Liver (tissue), 10 donors: ENCODE measurements at places on chromosomes 1 and 21.

- no peak for DNase-seq
These were observed 61.2 kb downstream of the CCDC30 start for GRCh38 chr1:42524330-42524729.

- no peak for DNase-seq
These were observed 132.2 kb downstream of the GLUL start for GRCh38 chr1:182259229-182259872.

DNA sequence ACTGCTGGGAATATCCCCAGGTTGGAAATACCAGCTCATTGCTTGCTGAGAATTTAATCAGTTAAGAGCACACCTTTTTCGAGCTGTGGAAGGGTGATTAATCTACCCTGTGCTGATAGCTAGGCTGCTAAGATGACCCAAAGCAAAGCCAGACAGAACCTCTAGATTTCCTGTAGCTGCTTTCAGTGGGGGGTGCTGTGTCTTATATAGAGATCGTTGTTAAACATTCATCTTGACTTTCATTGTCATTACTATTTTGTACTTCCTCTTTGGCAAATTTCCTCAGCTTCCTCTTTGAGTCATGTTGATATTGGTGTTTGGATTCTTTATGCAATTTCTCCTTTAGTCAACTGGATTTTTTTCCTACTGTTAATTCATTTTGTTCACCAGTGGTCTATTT is 155.3 kb downstream of the DISC1 start:
- DNase-seq: no peak

DNA sequence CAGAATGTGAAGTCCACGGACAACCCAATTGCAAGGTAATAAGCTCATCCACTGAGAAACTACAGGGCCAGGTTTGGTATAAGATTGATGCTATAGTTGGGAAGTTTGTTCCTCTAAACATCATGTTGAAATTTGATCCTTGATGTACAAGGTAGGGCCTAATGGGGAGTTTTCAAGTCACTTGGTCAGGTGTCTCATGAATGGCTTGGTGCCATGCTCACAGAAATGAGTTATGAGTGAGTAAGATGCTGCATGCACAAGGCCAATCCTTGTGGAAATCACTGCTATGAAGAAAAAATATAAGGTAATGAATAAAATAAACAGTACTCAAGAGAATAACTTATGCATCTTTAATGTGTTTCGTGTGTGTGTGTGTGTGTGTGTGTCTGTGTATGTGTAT is 1891.2 kb downstream of the NCAM2 start:
- no peak for DNase-seq

- no peak for DNase-seq
These were observed 10.2 kb upstream of the IFI16 start for GRCh38 chr1:158999316-159000069.

DNA sequence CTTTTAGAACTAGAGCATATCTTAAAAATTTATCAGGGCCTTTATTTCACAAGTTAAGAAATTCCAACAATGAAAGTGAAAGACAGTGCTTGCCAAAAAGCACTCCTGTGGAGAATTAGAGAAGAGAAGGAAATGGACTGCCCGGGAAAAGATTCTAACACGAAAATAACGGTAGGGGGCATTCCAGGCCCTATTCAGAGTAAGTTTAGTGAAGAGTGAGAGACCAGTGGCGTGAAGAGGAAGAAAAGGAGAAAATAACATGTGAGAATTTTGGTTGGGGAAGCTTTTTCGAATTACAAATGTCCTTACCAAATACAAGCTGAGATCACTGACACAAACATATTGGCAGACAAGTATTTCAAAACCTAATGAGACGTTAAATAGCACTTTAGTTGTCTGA is 38.4 kb upstream of the RBM34 start:
- no peak for DNase-seq

DNA sequence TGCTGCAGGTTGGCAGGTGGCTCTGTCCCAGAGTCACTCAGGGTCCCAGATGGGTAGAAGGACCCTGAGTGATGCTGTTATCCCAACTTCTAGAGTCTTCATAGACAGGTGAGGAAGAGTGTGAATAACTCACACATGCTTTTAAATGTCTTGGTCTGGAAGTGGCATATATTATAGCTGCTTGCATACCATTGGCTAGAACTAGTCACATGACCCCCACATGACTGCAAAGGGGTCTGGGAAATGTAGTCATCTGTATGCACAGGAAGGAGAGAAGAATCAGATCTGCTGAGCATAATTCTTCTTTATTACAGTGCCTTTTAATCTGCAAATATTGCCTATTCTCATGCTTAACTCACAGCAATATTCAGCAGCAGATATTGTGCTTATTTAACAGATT is 28.2 kb upstream of the KLHDC7A start:
- no peak for DNase-seq

GRCh38 chr1:213227458-213227857 is 176.4 kb downstream of the RPS6KC1 start:
- no peak for DNase-seq

GRCh38 chr1:180500689-180501088 is 1.7 kb downstream of the ACBD6 start:
- no peak for DNase-seq

DNA sequence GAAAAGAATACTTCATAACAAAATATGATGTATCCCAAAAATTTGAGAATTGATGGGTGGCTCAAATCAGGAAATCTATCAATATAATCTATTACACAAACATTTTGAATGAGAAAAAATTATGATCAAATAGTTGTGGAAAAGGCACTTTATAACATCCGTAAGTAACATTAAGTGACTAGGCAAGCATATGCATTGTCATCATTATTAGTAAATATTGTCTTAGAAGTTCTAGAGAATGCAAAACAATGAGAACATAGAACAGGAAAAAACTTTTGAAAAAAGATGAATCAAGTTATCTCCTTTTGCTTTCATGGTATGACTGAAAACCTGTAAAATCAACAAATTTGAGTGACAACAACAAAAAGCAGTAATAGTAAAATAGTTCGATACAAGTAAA is 42.9 kb downstream of the VCAM1 start:
- DNase-seq: no peak

- no peak for DNase-seq
These were observed 7.3 kb downstream of the SCNN1D start for GRCh38 chr1:1287288-1288110.

DNA sequence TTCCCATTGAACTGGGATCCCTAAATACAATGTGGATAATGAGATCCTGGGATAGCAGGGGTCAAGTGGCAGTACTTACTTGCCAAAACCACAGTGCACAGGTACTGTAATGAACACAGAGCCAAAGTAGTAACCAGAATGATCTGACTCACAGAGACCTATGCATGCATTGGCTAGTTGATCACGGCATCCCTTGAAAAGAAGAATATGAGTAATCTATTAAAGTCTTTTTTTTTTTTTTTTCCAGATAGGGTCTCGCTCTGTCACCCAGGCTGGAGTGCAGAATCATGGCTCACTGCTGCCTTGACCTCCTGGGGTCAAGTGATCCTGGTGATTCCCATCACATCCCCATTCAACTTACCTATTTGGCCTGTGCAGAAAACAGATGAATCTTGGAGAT is 29.4 kb upstream of the EIF4G3 start:
- no peak for DNase-seq

GRCh38 chr1:78132174-78132947 is 86.6 kb downstream of the GIPC2 start:
- DNase-seq: no peak

DNA sequence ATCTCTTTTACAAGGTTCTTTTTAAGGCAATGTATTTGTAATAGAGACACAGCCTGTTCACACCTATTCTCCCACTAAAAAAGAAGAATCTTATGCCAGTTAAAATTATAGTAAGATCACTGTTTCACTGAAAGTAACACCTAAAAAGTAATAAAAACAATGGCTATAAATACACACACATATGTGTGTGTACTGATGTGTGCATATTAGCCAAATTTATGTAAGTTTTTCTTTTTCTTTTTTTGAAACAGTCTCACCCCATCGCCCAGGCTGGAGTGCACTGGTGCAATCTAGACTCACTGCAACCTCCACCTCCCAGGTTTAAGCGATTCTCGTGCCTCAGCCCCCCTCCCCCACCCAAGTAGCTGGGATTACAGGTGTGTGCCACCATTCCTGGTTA is 56.8 kb upstream of the SLC30A10 start:
- DNase-seq: no peak

DNA sequence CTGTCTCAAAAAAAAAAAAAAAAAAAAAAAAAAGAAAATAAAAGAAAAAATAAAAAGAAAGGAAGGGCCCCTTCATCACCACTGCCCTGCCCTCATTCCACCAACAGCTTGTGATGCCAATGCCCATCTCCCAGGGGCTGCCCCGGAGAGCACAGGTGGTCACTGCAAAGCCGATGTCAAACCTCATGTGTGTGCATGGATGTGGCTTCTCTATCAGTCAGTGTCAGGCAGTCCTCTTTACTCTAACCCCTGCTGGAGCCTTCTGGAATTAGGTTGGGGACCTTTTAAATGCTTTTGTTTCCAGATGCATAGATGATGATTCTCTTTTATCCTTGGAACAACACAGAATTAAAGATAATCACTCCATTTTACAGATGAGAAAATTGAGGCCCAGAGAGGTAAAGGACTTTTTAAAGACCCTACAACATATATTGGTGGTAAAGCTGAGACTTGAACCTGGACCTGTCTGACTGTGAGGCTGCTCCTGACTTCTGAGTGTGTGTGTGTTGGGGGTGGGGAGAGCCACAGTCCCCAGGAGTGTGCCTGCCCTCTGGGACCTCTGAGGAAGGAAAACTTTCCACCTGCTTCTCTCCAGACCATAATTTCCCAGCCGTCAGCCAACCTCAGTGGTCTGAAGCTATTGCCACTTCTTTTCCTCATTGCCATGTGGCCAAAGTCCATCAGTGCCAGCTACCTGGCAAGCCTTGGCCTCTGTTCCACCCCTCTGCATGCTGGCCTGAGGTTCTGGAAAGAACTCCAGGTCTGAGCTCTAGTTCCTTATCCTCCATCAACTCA is 3.0 kb upstream of the TMEM54 start:
- DNase-seq: no peak

DNA sequence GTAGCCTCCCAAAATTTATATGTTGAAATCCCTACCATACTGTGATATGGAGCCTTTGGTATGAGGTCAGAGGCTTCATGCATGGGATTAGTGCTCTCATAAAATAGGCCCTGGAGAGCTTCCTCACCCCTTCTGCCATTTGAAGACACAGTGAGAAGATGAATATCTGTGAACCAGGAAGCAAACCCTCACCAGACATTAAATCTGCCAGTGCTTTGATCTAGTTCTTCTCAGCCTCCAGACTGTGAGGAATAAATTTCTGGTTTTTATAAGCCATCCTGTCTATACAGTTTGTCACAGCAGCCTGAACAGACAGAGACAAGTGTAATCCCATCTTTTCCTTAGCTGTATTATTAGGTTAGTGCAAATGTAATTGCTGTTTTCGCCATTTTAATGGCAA is 88.4 kb downstream of the OLFML2B start:
- DNase-seq: no peak

- DNase-seq: no peak
These were observed 14.4 kb downstream of the CNN3 start for GRCh38 chr1:94912263-94913184.

DNA sequence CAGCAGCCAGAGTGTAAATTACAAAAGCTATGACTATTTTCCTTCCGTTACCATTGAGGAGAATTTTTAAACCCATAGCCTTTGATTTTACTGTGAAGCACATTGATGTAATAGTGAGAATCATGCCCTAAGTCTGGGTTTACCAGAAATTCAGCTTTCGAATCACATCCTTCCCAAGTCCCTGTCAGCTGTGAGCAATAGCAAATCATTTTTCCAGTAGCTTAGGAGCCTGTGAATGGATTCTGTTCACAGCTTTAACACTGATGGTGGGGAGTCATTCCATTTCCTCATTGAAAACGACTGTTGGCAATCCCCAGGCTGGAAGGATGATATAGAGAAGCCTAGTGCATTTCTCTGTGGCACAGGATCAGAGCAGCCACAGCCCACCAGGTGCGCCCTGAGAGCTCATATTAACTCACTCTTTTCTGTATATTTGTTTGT is 82.2 kb upstream of the C1orf105 start:
- no peak for DNase-seq

DNA sequence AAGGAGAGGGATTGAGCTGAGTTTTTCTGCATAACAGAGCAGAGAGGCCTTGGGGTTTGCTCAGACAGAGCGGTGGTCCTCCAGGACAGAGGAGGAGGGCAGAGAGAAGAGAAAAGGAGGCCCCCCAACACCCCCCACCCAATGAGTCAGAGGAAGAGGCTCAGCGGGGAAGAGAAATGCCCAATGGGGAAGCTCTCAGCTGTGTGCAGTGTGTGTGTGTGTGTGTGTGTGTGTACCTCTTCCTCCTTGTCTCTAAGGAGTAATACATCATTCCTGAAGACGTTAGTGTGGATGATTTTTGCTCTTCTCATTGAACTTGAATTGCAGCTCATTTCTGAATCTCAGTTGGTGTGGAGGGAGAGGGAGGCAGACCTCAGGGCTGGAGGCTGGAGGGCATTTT is 8.7 kb downstream of the TMPRSS3 start:
- DNase-seq: no peak

GRCh38 chr1:121413821-121414220 is 229.0 kb downstream of the SRGAP2C start:
- DNase-seq: no peak

GRCh38 chr1:233965856-233966255 is 61.4 kb downstream of the SLC35F3 start:
- DNase-seq: no peak

DNA sequence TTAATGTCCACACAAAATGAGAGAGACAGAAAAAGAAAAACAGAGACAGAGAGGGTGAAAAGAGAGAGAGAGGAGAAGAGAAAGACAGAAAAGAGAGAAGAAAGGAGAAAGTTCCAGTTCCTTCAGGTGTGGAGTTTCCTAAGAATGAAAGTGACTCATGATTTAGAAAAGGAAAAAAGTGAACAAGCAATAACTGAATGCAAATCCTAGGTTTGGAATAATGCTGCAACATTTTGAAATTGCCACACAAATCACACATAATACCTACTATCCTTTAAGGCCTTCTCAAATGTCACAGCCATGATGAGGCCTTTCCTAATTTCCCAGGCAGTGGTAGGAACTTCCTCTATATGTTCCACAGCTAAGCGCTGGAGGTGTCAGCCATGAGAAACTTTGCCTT is 31.5 kb upstream of the XPR1 start:
- no peak for DNase-seq

- no peak for DNase-seq
These were observed 7.6 kb upstream of the CTTNBP2NL start for GRCh38 chr1:112388436-112388835.

DNA sequence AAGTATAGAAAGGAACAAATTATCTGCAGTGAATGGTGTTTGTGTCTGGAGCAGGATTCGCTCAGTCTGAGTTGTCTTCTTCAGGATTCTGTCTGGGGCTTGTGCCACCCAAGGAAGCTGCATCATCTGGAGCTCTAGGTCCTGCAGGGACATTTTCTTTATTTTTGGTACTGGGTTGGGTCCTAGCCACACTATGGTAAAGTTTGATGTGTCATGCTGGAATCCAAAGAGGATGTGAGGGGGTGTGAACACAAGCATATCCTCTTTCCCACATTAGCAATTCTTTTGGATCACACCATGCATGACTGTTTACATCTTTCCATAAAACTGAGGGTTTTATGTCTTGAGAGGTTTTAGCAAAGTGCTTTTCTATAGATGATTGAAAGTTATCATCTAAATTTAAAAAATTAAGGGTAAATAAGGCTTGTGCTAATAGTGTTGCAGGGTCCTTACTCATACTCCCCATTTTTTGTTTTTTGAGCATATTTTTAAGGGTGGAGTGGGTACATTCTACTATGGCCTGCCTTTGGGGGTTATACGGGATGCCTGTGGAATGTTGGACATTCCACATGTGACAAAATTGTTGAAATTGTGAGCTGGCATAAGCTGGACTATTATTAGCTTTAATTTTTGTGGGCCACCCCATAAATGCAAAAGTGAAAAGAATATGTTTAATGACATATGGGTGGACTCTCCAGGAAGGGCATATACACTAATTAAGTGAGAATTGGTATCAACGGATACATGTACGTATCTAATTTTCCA is 152.0 kb upstream of the HMCN1 start:
- DNase-seq: no peak
